ENCODE measurements at places on chromosomes 1 and 21. TPM values are rescaled to one million over a fixed set of nuclear protein-coding genes. Genes with fewer than 3 reads are reported as not detected.
A peak's percentile ranks its signal among the peaks of the same experiment; 100 is the strongest.

KCNH1 gene
- 0.11 TPM for total RNA-seq

FYB2 gene
- total RNA-seq: 0.33 TPM

LORICRIN gene
- not detected for total RNA-seq

SPATA45 gene
- 0.68 TPM for total RNA-seq

GRIK3 gene
- total RNA-seq: 1.7 TPM

OR2T27 gene
- total RNA-seq: not detected

DNA sequence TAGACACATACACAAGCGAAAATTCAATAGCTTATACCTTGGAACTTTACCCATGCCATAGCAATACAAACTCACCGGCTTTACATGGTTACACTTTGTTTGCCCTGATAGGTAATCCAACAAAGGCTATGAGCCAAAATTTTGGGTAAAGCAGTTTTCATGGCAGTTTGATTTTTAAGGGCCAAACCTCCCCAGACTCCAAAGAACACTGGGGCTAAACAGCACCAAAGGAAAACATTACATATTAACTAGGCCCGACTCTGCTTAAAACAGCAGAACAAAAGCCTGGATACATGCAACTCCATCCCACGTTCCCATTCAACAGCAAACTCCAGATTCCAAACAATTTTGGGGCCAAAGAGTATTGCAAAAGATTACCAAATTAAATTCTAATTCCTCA, 4.4 kb upstream of the TMEM125 start:
- no peak for DNase-seq

GRCh38 chr1:233289676-233290075, 5.8 kb downstream of the PCNX2 start:
- peak; percentile 90 for DNase-seq

DNA sequence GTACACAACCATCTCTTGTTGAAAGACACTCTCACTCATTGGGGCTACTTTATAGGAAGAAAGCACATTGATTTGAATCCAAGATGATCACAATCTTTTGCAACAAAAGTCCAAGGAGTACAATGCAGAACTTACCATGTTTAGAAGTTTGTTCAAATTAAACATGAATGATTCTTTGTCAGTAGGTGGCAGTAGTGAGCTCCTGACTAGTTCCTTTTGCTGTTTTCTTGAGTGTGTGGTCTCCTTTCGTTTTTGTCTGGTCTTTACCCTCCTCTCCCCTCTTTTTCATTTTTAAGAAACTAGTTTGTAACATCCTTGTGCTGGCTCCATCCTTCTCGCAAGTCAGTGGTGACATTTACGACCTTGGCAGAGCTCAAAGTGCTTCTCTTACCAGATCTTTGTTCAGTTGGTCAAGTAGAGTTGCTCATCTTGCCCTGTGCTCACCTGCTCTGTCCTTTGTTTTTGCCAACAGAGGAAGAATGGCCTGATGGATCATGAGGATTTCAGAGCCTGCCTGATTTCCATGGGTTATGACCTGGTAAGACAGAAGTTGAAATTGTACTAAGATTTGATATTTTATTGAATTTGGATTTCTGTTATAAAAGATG, 35.7 kb upstream of the MTR start:
- DNase-seq: no peak

GRCh38 chr1:20486457-20487235, 636 bp upstream of the CAMK2N1 start:
- peak; percentile 86 for DNase-seq

- DNase-seq: no peak
Observed at GRCh38 chr1:162404550-162405160, 7.3 kb downstream of the SH2D1B start.

DNA sequence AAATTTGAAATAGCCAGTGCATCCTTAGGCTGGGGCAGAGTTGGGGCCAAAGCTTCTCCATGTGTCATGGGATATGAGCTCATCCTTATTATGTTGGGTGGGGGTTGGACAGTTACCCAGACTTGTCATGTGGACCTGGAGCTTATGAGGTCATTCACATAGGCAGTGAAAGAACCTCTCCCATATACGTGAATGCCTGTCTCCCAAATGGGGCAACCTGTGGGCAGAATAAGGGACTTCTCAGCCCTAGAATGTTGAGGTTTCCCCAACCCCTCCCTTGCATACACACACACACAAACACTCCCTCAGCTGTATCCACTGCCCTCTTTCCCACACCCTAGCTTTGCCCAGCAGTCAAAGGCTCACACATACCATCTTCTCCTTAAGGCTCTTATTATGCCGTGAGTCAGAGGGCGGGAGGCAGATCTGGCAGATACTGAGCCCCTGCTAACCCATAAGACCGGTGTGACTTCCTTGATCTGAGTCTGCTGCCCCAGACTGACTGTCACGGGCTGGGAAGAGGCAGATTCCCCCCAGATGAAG, 2.3 kb upstream of the IVL start:
- no peak for DNase-seq

- DNase-seq: no peak
Observed at GRCh38 chr1:226692823-226693222, 46.3 kb downstream of the ITPKB start.

GRCh38 chr21:21057349-21058062, 59.3 kb downstream of the NCAM2 start:
- no peak for DNase-seq

- no peak for DNase-seq
Observed at GRCh38 chr1:108644984-108645383, 15.9 kb downstream of the HENMT1 start.

All from H9 (cell line).